ENCODE measurements at places on chromosomes 4 and X. TPM values are rescaled to one million over a fixed set of nuclear protein-coding genes. Genes with fewer than 3 reads are reported as not detected.
A peak's percentile ranks its signal among the peaks of the same experiment; 100 is the strongest.

The MAGEA11 gene
- total RNA-seq, result not detected

The KIF4A gene
- 0.33 TPM for total RNA-seq

DNA sequence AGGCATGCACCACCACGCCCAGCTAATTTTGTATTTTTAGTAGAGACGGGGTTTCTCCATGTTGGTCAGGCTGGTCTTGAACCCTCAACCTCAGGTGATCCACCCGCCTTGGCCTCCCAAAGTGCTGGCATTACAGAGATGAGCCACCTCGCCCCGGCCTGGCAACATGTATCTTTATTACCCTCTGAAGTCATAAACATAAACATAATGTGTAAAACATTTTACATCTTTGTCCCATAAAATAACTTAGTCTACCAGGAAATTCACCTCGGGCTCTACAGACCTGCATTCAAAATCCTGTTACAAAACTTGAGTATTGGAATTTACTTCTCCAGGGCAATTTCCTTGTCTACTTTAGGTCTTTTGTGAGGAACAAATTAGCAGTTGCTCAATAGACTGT, 68.1 kb upstream of the DUSP21 start:
- no peak overlapping the region for H3K4me3 ChIP-seq
- no peak overlapping the region for H3K27ac ChIP-seq
- H3K27me3 ChIP-seq, result no peaks in the 10 kb centered on the region
- H3K36me3 ChIP-seq, result no peaks in the 10 kb centered on the region

DNA sequence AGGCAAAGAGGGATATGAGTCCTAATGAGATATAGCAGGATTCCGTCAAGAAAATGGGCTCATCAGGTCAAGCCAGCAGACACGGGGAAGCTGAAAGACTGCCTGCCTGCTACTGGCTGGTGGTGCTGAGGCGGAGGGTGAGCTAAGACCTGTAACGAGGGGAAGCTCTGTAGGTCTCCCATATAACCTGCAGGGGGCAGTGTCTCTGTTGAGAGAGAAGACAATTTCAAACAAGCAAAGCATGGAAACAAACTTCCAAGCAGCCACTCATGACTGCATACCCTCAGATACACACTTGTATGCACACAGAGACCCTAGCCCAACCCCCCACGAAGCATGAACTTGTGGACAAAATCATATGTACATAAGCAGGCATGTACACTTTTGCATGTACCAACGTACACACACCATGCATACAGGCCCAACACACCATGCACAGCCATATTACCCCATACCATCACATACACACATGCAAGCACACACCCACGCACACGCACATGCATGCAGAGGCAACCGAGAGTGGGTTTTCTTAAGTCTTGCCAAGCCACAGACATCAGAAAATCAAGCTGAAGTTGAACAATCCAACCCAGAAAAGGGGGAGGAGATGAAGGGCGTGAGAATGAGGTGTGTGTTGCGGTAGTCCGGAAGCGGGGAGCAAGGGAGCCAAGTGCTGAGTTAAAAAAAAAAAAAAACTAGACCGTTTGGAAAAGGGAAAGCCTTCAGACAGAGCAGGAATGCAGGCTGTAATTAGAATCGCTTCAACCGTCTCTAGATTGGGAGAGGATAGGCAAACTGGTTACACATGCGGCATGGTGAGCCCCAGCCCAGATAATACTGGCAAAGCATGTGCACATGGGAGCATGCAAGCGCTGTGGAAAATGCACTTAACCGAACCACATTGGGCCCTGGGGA, 71.0 kb downstream of the PJA1 start:
- no peak for DNase-seq
- no peaks in the 10 kb centered on the region for H3K36me3 ChIP-seq
- H3K4me3 ChIP-seq, result no peak overlapping the region
- peaks cover 57% of the 10 kb centered on the region for H3K27me3 ChIP-seq

DNA sequence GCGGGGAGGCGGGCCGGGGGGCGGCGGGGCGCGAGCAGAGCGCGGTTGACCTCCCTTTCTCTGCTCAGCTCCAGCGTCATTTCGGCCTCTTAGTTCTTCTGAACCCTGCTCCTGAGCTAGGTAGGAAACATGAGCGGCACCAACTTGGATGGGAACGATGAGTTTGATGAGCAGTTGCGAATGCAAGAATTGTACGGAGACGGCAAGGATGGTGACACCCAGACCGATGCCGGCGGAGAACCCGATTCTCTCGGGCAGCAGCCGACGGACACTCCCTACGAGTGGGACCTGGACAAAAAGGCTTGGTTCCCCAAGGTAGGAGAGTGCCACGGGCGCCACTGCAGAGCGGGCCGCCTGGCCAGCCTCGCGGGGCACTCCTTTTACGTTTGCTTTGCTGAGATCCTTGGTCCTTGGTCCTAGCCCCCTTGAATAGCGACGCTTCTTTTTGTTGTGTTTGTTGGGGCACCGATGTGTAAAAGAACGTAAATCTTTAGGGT, at the start of gene HTATSF1:
Gene HTATSF1 (plus strand): TSS at position 37 of the 497 bp plus-strand sequence. CDS start 93 bp downstream, at position 130.
- H3K4me1 ChIP-seq, result no peaks in the 10 kb centered on the region
- H3K27ac ChIP-seq, result peak within 1 kb of the TSS; percentile 95
- no peaks in the 10 kb centered on the region for H3K27me3 ChIP-seq
- H3K36me3 ChIP-seq, result no peaks in the 10 kb centered on the region

DNA sequence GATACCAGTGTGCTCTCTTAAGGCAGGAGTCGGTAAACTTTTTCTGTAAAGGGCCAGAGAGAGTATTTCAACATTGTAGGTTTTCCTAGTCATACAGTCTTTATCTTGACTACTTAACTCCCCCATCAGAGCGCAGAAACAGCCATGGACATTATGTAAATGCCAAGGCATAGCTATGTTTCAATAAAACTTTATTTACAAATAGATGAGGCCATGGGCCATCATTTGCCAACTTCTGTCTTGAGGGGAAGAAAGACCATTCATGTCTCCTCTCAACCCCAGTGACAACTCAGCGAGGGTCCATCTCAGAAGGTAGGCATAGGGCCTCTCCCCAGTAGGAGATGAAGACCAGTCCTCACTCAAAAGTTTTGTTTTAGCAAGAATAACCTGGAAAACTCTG, 301.3 kb downstream of the FBXW7 start:
- DNase-seq, result no peak
- no peaks in the 10 kb centered on the region for H3K36me3 ChIP-seq
- H3K27me3 ChIP-seq, result no peaks in the 10 kb centered on the region
- no peaks in the 10 kb centered on the region for H3K4me1 ChIP-seq
- no peak overlapping the region for H3K4me3 ChIP-seq

- H3K27ac ChIP-seq, result no peak overlapping the region
- no peaks in the 10 kb centered on the region for H3K36me3 ChIP-seq
- H3K4me1 ChIP-seq, result no peaks in the 10 kb centered on the region
- no peak for DNase-seq
- no peaks in the 10 kb centered on the region for H3K27me3 ChIP-seq
- no peak overlapping the region for H3K4me3 ChIP-seq
These were observed 316.2 kb downstream of the STIM2 start for GRCh38 chr4:27176881-27177280.

DNA sequence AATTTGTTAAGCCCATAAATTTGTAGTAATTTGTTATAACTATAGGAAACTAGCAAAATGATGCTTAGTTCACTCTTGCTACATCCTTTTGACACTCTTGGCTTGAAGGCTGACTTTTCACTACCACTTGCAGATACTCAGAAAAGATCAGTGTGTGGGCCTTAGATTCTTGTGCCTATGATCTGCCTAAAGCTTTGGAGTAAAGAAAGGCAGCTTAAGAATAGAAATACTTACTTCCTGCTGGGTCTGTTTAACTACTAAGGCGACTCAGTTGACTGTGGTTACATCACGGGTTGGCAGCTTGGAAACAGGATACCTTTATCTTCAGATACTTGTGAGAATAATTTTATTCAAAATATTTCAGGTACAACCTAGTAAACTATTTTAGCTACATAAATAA, 201.4 kb upstream of the FMR1 start:
- H3K27me3 ChIP-seq, result no peaks in the 10 kb centered on the region
- no peak overlapping the region for H3K27ac ChIP-seq
- H3K4me3 ChIP-seq, result no peak overlapping the region
- DNase-seq, result no peak
- H3K36me3 ChIP-seq, result no peaks in the 10 kb centered on the region
- H3K4me1 ChIP-seq, result no peaks in the 10 kb centered on the region

- H3K36me3 ChIP-seq, result no peaks in the 10 kb centered on the region
- no peak overlapping the region for H3K4me3 ChIP-seq
- no peak for DNase-seq
- peaks cover 38% of the 10 kb centered on the region for H3K27me3 ChIP-seq
- no peaks in the 10 kb centered on the region for H3K4me1 ChIP-seq
These were observed 26.0 kb downstream of the CAPN6 start for GRCh38 chrX:111244235-111244750.

GRCh38 chr4:79473439-79473724, 65.4 kb upstream of the GK2 start:
- H3K4me1 ChIP-seq, result no peaks in the 10 kb centered on the region
- H3K27me3 ChIP-seq, result no peaks in the 10 kb centered on the region
- DNase-seq, result no peak
